ENCODE measurements at places on chromosomes 7 and 10.

DNA sequence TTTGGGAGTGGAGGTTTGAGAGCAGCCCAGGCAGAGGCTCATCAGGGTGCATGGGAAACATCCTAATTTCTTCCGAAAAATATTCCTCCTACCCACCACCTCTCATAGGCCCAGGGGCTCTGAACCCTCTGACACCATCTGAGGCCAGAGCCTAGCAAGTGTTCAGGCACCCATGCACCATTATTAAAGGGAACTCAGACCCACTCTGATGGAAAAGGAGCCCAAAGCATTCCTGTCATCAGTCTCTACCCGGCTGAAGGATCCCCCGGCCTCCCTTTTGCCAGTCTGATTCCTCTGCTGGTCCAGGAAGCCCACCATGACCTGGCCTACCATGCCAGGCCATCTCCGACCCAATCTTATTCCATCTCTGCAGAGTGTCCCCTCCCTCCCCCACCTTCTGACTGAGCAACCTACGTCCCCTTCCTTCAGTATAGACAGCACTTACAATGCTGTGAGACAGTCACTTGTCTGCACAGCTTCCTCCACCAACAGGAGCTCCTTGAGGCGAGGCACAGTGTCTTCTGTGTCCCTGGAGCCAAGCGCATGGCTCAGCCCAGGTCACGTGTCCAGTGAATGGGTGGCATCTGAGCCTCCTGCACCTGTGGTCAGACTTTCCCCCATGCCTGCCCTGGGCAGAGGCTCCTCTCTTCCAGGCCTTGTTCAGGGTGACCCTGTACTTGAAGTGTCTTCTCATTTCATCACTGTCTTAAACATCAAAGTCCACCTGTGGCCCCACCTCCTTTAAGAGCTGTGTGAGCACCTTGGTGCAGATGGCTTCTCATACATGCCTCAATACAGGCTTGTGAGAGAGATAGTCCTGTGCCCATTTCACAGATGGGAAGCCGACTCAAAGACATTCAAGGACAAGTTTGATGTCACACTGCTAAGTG, 889 bp upstream of the GPR15LG start:
- DNase-seq, result no peak

DNA sequence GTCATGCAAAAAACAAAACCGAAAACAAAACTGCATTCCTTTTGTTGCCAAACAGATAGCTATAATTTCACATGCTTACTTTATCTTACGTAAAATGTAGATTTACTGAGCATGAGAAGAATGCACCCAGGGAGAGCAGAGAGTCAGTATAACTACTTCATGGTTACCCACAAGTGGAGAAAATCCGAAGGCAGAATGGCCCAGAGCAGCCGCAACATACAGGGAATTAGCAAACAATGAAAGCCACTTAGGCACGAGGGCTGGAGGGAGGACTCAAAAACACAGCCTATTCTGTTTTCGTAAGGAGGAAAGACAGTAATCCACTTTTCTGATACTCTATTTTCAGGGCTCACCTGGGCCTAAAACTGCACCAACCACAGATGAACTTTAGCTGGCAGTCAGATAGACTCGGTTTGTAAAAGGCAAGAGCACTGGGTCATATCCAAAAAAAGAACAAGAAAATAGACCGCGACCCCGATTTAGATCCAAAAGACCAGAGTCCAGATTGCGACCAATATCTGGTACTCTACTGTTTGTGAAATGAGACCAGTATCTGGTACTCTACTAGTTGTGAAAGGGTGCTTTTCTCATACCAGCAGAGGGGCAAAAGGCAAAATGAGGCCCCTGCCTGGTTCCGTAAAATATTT, 1.3 kb downstream of the ITPRIP start:
- peak; percentile 23 for DNase-seq

- no peak for DNase-seq
Measured at GRCh38 chr10:121216721-121217181, 365.6 kb downstream of the WDR11 start.

DNA sequence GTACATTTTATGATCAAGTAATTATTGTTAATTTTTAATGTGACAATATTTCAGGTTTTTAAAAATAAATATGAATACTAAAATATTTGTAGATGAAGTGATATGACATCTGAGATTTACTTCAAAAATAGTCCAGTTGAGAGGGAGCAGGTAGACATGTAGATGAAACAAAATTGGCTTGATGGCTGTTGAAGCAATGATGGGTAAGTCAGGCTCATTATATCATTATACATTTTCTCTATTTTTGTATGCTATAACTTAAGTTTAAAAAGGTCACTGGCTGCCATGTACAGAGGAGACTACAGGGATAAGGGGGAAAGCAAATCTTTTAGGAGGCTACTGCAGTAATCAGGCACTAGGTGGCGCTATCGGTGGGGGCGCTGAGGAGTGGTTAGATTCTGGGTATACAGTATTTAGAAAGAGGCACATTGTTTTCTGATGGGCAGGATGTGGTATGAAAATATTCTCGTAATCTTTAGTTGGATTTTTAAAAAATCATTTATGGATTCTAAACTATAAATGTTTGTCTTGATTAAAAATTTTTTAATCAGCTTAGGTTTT, 189.8 kb upstream of the IMMP2L start:
- peak; percentile 56 for DNase-seq

- DNase-seq, result no peak
Measured at GRCh38 chr10:13388478-13389230, 40.6 kb upstream of the SEPHS1 start.
